ENCODE measurements at places on chromosomes 11 and 22. TPM values are rescaled to one million over a fixed set of nuclear protein-coding genes. Genes with fewer than 3 reads are reported as not detected.

DNA sequence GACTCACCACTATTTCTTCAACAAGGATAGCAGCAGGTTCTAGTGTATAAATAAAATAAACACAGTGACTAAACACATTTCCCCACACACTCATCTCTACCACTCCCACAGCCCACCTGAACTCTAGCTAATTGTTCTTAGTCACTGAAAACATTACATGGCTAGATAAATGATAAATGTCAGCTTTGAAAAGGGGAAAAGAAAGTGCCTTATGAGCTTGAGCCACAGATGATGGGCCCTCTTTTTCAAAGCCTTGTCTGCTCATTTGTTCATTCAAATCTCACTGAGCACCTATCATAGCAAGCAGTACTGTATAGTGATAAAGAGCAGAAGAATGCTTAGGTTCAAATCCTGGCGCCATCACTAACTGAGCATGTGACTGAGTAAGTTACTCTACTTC, 58.3 kb downstream of the SIK3 start:
- peaks cover 36% of the 10 kb centered on the region for H3K4me1 ChIP-seq
- H3K27me3 ChIP-seq = no peaks in the 10 kb centered on the region
- no peaks in the 10 kb centered on the region for H3K36me3 ChIP-seq
- no peak for DNase-seq
- H3K4me3 ChIP-seq = no peak overlapping the region
- H3K27ac ChIP-seq = no peak overlapping the region

DNA sequence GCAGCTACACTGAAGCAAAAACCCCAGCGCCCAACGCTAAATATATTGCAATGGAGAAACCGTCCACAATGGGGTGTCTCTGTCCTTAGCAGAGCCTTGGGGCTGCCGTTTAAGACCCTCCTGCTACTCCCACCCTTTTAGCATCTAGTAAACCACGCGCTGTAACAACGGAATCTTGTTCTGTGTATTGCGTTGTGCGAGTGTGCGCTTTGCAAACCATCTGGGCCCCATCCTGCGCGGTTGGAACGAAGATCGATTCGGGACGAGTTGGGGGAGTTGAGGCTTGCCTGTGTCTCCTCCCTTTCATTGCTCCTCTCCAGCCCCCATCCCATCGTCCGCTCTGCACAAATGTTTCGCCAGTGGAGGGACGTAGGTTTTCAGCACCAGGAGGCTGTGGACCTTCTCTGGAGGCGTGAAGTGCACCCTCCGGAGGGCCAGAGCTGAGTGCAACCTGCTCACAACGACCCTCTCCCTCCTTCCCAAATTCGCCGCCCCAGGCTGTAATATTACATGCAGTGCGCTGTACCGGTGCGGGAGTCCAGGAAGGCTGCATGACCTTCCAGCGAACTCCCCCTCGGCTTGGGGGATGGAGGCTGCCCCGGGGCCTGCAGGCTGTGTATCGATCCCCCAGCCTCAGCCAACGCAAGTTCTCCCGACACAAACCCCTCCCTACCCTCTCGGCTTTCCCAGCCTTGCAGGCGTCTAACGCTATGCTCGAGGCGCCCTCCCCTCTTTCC, 1.6 kb upstream of the KMT2A start:
- H3K36me3 ChIP-seq = no peaks in the 10 kb centered on the region
- peak overlapping the region; percentile 96 for H3K27ac ChIP-seq
- peaks cover 44% of the 10 kb centered on the region for H3K4me1 ChIP-seq
- peak overlapping the region; percentile 95 for H3K4me3 ChIP-seq

DNA sequence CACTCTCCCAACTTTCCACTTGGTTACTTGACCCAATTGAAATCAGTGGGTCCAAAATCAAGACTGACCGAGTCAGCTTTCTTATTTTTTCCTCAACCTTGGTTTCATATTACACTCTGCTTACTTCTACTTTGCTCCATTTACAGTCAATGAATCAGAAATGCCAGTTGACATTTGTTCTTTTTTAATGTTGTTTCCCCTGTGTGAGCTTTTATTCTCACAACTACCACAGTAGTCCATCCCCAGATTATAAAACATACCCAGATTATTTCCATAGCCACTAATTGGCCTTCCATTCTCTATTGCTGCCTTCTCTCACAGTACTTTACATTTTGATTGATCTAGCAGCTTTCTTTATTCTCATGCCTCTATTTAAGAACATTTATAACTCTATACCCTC, 50.0 kb downstream of the DNAJC24 start:
- H3K4me1 ChIP-seq = no peaks in the 10 kb centered on the region
- no peak overlapping the region for H3K27ac ChIP-seq
- no peak for DNase-seq
- no peaks in the 10 kb centered on the region for H3K27me3 ChIP-seq
- no peak overlapping the region for H3K4me3 ChIP-seq

DNA sequence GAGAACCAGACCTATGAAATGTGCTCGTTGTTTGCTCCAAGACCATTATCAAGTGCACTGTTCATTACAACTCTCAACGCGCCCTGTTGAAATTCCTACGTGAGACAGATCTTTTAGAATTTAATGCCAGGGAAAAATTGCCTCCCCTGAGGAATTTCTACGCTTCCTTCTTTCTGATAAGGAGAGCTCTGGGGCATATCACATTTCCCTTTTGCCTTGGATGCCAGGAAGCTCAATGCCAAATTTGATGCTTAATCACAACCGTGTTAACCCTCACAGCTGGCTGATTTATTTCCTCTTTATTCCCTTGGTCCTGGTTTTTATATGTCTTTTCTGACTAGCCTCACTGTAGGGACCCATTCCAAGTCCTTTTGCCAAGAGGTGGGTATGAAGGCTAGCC, 109.4 kb downstream of the MICAL2 start:
- peaks cover 47% of the 10 kb centered on the region for H3K36me3 ChIP-seq
- no peaks in the 10 kb centered on the region for H3K27me3 ChIP-seq
- H3K27ac ChIP-seq = peak overlapping the region; percentile 69
- no peak for DNase-seq
- H3K4me3 ChIP-seq = no peak overlapping the region
- peaks cover 51% of the 10 kb centered on the region for H3K4me1 ChIP-seq

DNA sequence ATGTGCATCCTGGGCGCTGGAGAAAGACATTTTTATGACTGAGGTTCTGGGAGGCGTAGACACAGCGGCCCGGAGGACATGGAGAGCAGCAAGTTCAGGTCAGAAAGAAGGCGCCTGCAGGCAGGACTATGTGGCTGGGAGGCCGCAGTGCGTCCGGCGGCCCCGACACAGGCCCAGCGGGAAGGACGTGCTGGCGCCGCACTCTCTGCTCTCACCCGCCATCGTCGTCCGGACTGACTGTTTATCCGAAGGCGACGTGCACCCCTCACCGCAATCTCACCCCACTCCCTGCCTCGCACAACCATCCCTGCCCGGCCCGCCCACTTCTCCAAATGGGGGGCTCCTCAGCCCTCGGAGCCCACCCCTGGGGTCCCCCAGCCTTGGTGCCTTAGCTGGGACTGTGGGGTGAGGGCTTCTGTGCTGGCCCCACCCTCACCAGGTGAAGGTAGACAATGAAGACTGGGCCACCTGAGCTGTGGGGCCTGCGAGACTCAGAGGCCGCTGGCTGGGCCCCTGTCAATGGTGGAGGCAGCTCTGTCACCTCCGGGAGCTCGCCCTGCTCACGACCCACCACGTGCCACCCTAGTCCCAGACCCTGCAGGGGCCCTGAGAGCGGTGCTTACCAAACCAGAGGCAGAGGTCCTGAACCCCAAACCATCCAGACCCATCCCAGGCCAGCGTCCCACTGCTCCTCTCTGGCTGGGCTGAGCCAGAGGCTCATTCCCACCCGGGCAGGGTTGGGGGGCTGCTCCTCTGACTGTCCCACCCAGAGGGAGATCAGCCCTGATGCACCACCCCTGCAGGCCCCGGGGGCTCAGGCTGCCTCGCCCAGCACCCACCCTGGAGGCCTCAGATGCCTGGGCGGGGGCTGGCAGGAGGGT, 16.2 kb upstream of the MUC5B start:
- H3K27me3 ChIP-seq = peaks cover 27% of the 10 kb centered on the region
- no peak overlapping the region for H3K4me3 ChIP-seq
- H3K27ac ChIP-seq = no peak overlapping the region
- DNase-seq = no peak

- H3K4me3 ChIP-seq = no peak overlapping the region
- H3K27me3 ChIP-seq = no peaks in the 10 kb centered on the region
- peak; percentile 98 for DNase-seq
- H3K27ac ChIP-seq = peak overlapping the region; percentile 90
- H3K36me3 ChIP-seq = peaks cover 60% of the 10 kb centered on the region
These were observed 18.4 kb downstream of the BCL9L start for GRCh38 chr11:118907051-118908042.

The NLRP14 gene
- not detected for total RNA-seq

DNA sequence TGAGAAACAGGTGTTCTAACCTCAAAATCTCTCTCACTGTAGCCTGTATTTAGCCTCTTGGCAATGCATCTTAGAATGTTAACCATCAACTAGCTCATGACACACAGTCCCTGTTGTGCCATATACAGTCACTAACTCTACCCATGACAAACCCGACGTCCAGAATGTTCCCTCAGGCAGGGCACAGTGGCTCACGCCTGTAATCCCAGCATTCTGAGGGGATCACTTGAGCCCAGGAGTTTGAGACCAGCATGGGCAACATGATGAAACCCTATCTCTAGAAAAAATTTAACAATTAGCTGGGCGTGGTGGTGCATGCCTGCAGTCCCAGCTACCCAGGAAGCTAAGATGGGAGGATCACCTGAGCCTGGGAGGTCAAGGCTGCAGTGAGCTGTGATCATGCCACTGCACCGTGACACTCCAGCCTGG, 18.2 kb upstream of the CCDC34 start:
- peaks cover 18% of the 10 kb centered on the region for H3K36me3 ChIP-seq
- no peak overlapping the region for H3K27ac ChIP-seq
- H3K27me3 ChIP-seq = no peaks in the 10 kb centered on the region

DNA sequence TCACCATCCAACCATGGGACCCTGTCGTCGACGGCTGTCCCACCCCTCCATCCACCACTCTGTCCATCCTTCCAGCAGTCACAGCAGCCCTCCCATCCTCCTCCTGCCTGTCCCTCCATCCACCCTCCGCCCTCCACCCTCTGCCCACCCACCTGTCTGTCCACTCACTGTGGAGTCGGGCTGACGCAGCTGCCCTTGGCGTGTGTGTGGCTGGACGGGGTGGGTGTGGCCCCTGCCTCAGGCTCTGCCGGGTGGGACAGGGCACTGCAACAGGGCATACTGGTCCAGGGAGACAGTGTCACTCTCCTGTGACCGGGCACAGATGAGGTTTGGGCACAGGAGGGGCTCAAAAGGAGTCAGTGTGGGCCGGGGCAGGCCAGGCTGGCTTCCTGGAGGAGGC, 1.9 kb downstream of the PKP3 start:
- no peak overlapping the region for H3K27ac ChIP-seq
- DNase-seq = no peak
- peaks cover 20% of the 10 kb centered on the region for H3K27me3 ChIP-seq
- H3K4me3 ChIP-seq = no peak overlapping the region
- peaks cover 26% of the 10 kb centered on the region for H3K4me1 ChIP-seq

- no peaks in the 10 kb centered on the region for H3K4me1 ChIP-seq
- H3K36me3 ChIP-seq = no peaks in the 10 kb centered on the region
- no peaks in the 10 kb centered on the region for H3K27me3 ChIP-seq
- DNase-seq = no peak
These were observed 434.3 kb downstream of the RAB38 start for GRCh38 chr11:87740968-87741367.

The ZBED4 gene
- total RNA-seq = 6.6 TPM

- peaks cover 10% of the 10 kb centered on the region for H3K4me1 ChIP-seq
- H3K36me3 ChIP-seq = no peaks in the 10 kb centered on the region
- no peak overlapping the region for H3K27ac ChIP-seq
- no peak for DNase-seq
These were observed 89.2 kb downstream of the PLEKHA7 start for GRCh38 chr11:16924826-16925560.

The CATSPER1 gene
- not detected for total RNA-seq

The DMC1 gene
- 6.5 TPM for total RNA-seq

- H3K4me1 ChIP-seq = peaks cover 68% of the 10 kb centered on the region
- DNase-seq = no peak
- no peaks in the 10 kb centered on the region for H3K27me3 ChIP-seq
- peak overlapping the region; percentile 82 for H3K4me3 ChIP-seq
These were observed 20.3 kb upstream of the MALAT1 start for GRCh38 chr11:65478388-65479183.

DNA sequence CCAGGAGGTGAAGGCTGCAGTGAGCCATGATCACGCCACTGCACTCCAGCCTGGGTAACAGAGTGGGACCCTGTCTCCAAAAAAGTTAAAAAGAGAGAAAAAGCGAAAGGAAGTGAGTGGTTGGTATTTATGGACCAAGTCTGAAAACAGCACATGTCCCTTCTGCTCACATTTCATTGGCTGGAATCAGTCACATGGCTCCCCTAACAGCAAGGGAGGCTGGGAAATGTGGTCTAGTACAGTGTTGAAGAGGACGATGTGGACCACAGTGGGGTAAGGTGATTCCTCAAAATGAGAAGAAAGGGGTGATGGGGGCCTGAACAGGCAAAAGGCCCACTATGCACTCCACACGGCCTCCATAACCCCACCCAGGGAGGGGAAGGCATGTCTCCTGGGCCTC, 32.5 kb upstream of the SMTN start:
- H3K27me3 ChIP-seq = no peaks in the 10 kb centered on the region
- H3K4me3 ChIP-seq = no peak overlapping the region
- no peak overlapping the region for H3K27ac ChIP-seq
- H3K36me3 ChIP-seq = no peaks in the 10 kb centered on the region
- DNase-seq = no peak
- peaks cover 48% of the 10 kb centered on the region for H3K4me1 ChIP-seq

DNA sequence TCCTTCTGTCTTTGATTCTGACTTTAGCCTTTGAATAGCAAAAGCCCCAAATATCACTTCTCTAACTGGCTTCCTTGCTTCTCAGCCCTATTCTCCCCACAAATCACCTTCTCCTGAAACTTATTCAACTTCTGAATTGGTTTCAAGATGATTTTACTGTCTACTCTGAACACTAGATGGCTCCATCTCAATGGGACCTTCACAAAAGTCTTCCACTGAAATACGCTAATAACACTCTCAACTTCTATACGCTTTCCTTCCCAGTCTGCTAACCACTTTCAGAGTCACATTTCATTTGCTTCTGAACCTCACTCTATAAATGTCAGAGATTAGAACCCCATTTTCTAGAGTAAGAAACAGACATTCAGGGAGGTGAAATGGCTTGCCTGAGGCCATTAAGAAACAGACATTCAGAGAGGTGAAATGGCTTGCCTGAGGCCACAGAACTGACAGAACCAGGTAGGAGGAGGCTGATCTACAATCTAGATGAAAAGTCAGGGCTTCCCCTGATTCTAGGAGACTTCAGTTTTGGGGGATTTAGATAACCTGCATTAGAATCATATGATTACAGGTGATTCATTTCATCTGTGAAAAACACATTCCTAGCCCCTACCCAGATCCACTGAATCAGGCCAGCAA, 20.6 kb downstream of the MORC2 start:
- H3K4me3 ChIP-seq = no peak overlapping the region
- no peaks in the 10 kb centered on the region for H3K27me3 ChIP-seq
- H3K27ac ChIP-seq = peak overlapping the region; percentile 83
- H3K36me3 ChIP-seq = peaks cover 76% of the 10 kb centered on the region
- DNase-seq = peak; percentile 14
- H3K4me1 ChIP-seq = peaks cover 21% of the 10 kb centered on the region

GRCh38 chr11:124644426-124645280, 22.0 kb downstream of the TBRG1 start:
- no peak for DNase-seq
- peaks cover 34% of the 10 kb centered on the region for H3K36me3 ChIP-seq
- peak overlapping the region; percentile 21 for H3K4me3 ChIP-seq
- H3K27ac ChIP-seq = no peak overlapping the region
